ENCODE measurements at places on chromosomes 6 and 20.

- DNase-seq, result no peak
Observed at GRCh38 chr6:137927777-137928218, 60.7 kb downstream of the TNFAIP3 start.

GRCh38 chr6:69232911-69233448 lies 563.8 kb downstream of the LMBRD1 start:
- peak; percentile 79 for DNase-seq

GRCh38 chr20:18363708-18364107 lies 75.4 kb downstream of the ZNF133 start:
- DNase-seq, result no peak

DNA sequence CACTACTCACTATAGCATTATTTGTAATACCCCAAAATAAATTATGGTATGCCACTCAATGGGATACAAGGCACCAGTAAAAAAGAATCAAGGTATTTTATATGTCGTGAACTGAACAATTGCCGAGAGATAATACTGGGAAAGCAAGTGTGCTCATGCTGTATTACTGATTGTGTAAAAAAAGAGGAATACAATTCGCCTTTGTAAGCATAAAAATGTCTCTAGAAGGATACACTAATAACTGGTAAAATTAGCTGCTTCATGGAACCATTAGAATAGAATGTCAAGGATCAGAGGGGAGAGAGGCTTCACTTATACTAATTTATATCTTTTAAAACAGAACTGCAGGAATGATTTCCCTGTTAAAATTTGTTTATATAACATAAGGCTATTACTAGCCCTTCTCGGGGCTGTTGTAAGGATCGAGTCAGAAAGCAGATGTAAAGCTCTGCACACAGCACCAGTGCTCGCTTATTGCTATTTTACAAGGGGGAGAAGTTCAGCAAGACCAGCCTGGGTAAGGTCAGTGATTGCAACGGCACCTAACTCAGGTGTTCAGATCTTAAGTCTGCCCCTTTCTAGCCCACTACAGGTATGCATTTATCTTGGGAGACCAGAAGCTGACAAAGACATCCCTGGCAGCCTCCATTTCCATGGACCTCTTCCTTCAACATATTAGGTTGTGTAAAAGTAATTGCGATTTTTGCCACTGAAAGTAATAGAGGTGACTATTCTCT lies 61.6 kb downstream of the MYH7B start:
- no peak for DNase-seq

- no peak for DNase-seq
Observed at GRCh38 chr6:21100991-21101390, 492.6 kb upstream of the SOX4 start.

DNA sequence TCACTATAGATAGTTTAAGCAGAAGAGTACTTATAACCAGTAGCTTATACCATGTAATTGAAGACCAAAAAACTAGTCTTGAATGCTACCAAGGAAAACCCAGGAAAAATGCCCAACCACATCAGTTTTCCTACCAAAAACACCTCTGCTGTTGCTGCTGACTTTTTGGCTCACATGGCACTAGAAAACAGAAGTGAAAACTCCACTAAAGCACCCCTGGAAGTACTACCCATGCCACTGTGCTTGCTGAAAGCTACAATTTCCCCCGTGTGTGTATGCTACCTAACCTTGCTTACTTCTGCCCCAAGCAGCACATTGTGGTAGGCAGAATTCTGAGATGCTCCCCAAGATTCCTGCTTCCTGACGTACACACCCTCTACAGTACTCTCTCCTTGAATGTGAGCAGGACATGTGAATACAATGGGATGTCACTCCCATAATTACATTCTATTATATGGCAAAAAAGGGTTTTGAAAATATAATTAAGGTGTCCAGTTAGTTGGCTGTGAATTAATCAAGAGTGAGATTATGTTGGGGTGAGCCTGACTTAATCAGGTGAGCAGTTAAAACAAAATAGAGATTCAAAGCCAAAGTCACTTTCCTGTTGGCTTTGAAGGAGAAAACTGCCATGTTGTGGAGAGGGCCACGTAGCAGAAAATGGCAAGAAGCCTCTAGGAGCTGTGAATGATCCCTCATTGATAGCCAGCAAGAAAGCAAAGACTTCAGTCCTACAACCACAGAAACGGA lies 209.8 kb upstream of the MARCKS start:
- DNase-seq, result no peak

- DNase-seq, result no peak
Observed at GRCh38 chr20:2775139-2775538, 25.3 kb downstream of the CPXM1 start.

DNA sequence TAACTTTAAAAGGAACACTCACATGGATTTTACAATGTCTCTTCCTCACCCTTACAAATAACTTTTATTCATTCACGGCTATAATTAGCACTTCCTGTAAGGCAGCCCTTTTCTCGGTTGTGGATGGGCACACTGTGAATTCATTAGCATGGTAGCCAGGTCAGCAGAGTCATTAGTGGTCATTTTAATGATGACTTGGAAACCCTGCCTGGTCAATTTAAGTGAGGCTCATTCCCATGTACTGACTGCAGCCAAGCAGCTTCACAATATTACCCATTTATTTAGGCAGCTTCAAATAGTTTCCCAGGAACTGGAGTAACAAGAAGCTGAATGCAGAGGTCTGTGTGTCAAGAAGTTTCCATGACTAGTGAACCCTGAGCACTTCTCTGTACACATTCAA lies 248.8 kb downstream of the KHDC1L start:
- no peak for DNase-seq

- DNase-seq, result no peak
Observed at GRCh38 chr20:59455402-59456341, 148.7 kb upstream of the PHACTR3 start.

- DNase-seq, result no peak
Observed at GRCh38 chr6:128417698-128418097, 102.7 kb downstream of the PTPRK start.

DNA sequence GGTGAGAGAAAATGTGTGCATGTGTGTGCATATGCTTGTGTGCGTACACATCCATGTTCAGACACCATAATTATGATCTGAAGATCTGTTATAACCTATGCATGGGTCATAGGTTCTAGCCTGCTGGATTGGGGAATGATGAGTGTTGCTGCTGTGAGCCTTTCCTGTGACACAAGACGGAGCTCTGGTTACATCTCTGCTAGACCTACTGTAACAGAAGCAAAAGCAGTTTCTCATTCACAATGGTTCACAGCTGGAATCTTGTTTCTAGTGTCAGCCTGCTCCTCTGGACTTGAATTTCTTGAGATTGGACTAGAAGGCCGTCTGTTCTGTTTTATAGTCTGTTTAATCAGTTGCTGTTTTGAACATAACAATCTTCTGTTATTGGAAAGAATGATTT lies 40.1 kb downstream of the DEFB114 start:
- DNase-seq, result no peak

DNA sequence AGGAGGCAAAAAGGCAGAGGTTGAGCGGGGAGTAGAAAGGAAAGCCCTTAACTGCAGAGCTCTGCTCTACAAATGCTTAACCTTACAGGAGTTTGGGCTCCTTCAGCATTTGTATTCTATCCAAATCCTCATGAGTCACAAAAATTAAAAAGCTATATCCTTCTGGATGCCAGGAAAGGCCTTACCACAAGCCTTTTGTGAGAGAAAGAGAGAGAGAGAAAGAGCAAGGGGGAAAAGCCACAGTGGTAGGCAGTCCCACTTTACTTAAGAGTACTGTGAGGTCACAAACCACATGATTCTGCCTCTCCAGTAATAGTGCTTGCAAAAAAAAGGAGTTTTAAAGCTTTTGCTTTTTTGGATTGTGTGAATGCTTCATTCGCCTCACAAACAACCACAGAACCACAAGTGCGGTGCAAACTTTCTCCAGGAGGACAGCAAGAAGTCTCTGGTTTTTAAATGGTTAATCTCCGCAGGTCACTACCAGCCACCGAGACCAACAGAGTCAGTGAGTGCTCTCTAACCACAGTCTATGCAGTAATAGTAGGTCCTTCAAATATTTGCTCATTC lies at the start of gene RUNX2:
RUNX2 (plus strand) TSS at position 375 of the 567 bp plus-strand sequence. CDS start 397 bp downstream, outside the sequence.
- DNase-seq, result peak; percentile 67

DNA sequence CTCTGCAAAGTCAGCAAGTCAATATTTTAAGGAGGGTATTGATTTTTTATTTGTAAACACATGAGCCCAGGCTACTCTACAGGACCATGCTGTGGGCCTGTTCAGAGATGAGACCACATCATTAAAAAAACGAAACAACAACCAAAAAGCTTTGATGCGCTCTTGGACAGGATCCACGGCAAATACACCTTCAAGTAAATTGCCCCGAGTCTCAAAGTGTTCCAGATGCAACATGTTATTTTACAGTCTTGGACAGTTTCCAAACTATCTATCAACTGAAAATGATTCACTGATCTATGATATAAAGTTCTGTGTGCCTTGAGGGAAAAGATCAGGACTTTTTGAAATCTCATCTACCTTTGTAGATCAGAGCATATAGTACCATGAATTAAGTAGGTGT lies 25.8 kb upstream of the CARMIL1 start:
- DNase-seq, result no peak

- DNase-seq, result no peak
Observed at GRCh38 chr20:64229507-64230061, 26.0 kb upstream of the PCMTD2 start.

DNA sequence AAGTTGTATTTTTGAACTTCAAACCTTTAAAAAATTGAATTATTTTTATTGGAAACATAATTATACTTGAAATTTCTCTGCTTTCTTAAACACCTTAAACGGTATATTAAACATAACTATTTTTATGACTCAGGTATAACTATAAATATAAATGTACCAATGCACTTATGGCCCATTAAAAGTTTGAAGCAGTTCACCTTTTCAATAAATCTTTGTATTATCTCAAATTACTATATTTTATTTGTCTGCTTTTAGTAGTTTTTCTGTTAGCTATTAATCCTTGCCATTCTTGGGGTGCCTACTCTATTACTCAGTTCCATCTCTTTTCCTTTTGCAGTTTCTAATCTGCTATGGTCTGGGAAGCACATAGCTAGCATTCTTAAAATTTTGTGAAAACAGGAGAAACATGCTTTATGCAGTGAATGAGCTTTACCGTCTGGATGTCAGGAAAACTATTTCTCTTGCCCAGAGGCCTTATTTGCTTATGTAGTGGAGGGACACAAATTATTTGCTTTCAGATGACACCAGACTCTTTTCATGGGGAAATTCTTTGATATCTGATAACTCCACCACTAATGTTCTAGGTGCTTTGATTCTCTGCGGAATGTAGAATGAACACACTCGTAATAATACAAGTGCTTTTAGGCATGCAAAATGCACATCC lies 378.9 kb upstream of the CITED2 start:
- peak; percentile 58 for DNase-seq

- no peak for DNase-seq
Observed at GRCh38 chr6:35149891-35150566, 8.9 kb upstream of the TCP11 start.

GRCh38 chr20:39214828-39215227 lies 252.7 kb downstream of the DHX35 start:
- DNase-seq, result no peak

DNA sequence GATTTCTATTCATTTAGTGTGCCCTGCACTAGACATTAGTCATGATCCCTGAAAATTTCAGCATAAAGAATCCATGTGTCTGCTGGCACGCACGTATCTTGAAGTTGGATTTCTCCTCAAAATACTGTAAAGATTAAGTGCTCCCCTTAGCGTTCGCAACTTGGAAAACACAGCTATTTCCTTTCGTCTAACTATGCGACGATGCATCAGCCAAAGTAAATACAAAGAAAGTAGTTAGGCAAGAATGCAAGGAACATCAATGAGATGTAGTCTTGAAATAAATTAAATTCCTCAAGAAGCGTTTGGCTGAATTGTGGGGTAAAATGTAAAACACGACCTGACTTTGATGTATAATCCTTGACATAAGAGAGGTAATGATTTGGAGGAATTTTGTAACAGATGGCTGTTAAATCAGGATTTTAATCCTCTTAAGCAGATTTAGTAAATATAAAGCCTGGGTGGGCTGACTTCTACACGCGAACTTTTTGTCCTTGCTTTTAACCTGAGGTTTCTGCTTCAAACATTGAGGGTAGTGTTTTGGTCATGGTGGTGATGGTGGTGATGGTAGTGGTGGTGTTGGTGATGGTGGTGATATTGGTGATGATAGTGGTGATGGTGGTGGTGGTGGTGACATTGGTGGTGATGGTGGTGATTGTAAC lies 88.2 kb downstream of the FOXF2 start:
- DNase-seq, result peak; percentile 94

GRCh38 chr6:119609865-119610264 lies 260.3 kb upstream of the MAN1A1 start:
- DNase-seq, result no peak

GRCh38 chr20:44198872-44199271 lies 11.7 kb downstream of the OSER1 start:
- DNase-seq, result no peak

- DNase-seq, result no peak
Observed at GRCh38 chr6:81138236-81138635, 614.2 kb downstream of the TENT5A start.

DNA sequence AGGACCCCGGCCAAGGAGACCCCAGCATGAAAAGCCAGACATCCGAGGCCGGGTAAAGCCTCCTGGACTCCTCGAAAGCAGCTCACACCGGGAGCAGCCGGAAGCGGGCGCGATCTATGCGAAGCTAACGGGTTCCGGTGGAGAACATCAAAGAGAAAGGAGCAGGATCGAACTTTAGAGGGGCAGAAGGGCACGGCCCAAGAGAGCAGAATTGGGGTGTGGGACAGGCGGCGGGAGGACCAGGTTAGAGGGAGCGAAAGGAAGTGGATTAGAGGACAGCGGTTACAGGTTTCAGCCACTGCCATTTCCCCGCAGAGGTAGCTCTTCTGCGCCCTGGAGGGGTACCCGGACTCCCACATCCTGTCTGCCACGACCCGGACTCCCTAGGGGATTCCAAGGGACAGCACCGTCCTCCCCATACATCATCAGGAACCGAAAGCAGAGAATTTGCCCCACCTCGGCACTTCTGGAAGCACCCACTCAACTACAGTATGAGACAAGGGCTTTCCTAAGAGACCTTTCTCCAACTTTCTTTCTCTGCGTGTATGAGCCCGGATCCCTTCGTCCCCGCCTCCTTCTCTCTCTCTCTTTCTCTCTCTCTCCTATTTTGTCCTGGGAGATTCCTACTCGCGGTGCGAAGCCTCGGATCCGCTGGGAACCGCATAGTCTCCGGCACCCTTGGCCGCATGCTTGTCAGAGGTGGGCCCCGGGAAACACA lies 507 bp upstream of the VGLL2 start:
- peak; percentile 39 for DNase-seq

All from foreskin fibroblast (primary cell).